ENCODE measurements at places on chromosomes 7 and 10.

- DNase-seq: no peak
These were observed 742.3 kb downstream of the TYW1 start for GRCh38 chr7:67738958-67739357.

DNA sequence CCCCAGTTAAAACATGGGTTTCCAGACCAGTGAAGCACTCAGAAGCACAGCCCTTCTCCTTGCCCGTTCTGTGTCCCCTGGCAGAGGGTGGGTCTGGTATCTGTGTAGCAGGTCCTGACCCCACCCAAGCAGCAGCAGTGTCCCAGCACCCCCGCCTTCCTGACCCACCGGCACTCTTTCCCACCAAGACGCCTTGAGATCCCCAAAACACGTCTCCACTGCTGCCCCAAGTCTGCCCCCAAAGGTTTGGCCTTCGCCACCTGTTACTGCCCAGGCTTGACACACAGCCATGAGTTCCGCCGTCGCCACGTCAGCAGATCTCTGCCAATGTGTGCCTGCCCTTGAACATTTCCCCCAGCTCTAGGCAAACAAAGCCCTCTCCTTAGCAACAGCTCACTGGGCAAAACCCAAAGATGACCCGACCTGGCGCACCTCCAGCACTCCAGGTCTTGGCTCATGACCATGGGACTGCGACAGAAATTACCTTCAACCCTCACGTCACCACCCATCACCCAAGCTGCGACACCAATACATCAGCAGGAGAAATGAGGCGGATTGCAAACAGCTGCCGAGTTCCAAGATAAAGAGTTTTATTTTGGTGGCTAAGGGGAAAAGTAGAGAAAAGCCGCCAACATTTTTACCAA is 75.6 kb downstream of the CTBP2 start:
- DNase-seq: no peak

DNA sequence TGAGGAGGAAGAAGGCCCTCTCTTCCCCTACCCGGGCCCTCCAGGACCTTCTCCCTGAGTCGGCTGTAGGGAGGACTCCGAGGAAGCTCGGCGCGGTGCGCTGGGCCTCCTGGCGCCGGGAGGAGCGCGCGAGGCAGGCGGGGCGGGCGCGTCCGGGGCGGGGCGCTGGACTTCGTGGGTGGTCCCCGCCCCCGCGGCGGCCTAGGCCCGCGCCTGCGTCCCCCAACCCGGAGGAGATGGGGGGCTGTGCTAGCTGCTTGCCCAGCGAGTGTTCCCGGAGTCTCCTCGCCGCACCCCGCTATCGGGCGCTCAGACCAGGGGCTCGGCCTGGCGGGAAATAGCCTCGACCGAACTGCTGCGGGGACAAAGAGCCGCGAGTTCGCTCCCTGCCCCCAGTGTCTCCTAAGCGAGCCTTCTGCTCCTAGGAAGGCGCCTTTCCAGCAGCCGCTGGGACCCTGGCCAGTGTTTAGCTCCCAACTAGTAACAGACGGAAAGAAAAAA is 19.2 kb upstream of the SMO start:
- no peak for DNase-seq

- no peak for DNase-seq
These were observed 149.2 kb downstream of the RAMP3 start for GRCh38 chr7:45306752-45307305.

DNA sequence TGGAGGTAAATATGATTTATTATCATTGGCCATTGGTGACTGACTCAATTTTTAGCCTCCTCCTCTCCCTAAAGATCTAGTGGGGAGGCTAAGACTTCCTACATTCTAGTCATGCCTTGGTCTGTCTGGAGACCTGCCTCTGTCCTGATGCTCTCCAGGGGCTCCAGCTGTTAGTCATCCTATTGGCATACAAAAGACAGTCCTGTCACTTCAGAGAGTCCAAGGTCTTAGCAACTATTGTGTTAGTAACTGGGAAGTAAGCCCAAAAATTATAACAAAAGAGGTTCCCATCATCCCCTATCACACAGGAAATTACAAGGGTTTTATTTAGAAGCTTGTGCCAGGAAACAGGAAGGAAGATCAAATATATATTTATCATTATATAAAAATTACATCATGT is 400.6 kb upstream of the VSTM2A start:
- DNase-seq: no peak

DNA sequence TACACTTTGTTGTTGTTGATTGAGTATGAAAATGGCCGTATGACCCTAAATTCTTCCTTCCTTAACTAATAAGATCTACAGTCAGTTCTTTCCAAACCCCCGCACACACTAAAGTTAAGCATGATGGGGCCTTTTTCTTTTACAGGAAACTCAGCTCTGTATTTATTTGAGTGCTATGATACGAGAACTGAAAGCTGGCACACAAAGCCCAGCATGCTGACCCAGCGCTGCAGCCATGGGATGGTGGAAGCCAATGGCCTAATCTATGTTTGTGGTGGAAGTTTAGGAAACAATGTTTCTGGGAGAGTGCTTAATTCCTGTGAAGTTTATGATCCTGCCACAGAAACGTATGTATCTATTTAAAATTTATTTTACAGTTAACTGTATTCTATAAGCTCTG is 14.2 kb upstream of the NUP42 start:
- no peak for DNase-seq

DNA sequence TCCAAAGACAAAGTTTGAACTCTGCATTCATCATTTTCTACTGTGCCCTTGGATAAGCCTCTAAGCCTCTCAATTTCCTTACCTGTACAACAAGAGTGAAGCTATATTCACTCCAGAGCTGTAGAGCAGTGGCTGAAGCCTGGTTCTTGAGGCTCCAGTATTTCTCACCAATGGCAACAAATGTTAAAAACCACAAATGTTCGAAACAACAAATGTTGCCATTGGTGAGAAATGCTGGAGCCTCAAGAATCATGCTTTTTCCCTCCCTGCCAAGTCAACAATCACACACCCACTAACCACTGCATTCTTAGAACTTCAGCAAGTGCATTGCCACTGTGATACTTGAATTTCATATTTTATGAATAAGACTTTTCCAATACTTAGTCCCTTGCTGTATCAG is 237.9 kb downstream of the TMEM26 start:
- no peak for DNase-seq

GRCh38 chr10:5913736-5914135 is 23.7 kb downstream of the FBH1 start:
- DNase-seq: no peak

- DNase-seq: no peak
These were observed 41.7 kb downstream of the OGDH start for GRCh38 chr7:44647981-44648714.

GRCh38 chr10:50384238-50384637 is 132.9 kb upstream of the ASAH2 start:
- DNase-seq: no peak

DNA sequence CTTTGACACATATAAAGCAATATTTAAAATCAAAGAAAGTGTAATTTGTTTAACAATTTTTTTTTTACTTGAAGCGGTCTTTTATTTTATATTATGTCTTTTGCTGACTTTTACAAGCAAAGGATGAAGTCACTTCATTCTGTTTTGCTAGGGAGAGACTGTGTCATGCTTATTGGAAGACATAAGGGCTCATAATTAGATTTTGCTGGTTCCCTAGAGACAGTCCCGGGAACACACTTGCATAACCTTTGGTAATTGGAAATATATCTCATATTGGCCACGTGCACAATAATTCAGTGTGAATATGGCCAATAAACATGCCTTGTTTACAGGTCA is 448 bp upstream of the NET1 start:
- DNase-seq: no peak

DNA sequence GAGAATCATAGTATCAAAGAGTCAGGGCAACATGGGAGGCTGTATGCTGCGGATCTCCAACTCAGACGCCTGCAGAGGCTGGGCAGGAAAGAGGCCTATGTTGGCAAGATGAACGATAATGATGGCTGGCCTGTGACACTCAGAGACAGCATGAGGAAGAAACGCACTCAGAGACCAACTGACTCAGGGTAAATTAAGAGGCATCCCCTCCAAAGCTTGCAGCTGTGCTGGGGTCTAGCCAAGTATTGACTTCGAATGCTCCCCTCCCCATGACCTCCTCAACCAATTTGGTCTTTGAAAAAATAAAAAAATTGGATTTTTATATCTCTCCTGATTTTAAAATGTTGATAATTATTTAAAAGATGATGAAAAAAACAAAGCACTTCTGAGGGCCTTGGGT is 718.9 kb downstream of the GRID1 start:
- DNase-seq: no peak

GRCh38 chr10:85318809-85319807 is 990.7 kb downstream of the CCSER2 start:
- DNase-seq: no peak

DNA sequence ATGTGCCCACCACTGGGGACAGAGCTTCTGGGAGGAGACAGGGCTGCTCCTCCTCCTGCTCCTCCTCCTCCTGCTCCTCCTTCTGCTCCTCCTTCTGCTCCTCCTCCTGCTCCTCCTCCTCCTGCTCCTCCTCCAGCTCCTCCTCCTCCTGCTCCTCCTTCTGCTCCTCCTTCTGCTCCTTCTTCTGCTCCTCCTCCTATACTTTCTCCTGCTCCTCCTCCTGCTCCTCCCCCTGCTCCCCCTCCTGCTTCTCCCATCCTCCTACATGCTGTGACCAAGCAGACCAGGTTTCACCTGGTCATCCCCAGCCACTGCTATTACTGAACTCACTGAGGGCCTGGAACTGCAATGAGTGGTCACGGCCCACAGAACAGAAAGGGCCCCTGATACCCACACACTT is 154.0 kb upstream of the PPP2R2D start:
- DNase-seq: no peak

DNA sequence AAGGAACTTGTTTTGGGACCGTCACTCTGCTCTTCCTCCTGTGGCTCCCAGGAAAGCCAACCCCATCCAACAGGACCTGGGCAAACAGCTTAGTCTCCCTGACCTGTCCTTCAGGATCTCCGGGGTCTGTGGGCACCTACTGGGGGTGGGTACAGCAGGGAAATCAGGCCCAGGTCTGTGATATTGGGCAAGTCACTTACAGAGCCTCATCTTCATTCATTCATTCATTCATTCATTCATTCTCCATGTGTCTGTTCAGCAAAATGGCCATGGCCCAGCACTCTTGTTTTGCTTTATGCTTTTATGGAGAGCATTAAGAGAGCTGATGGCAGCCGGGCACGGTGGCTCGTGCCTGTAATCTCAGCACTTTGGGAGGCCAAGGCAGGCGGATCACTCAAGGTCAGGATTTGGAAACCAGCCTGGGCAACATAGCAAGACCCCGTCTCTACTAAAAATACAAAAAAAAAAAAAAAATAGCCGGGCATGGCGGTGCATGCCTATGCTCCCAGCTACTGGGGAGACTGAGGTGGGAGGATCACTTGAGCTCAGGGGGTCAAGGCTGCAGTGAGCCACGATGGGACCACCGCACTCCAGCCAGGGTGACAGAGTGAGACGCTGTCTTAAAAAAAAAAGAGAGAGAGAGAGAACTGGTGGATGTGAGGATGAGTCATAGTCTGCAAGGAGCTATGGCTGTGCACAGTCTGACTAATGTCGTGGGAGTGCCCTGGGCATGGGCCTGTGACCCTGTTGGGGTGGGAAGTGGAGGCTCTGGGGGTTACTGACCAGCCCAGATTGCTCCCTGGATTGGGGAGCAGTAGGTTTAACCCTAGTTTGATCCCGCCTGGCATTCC is 54.3 kb downstream of the CLIP2 start:
- no peak for DNase-seq

DNA sequence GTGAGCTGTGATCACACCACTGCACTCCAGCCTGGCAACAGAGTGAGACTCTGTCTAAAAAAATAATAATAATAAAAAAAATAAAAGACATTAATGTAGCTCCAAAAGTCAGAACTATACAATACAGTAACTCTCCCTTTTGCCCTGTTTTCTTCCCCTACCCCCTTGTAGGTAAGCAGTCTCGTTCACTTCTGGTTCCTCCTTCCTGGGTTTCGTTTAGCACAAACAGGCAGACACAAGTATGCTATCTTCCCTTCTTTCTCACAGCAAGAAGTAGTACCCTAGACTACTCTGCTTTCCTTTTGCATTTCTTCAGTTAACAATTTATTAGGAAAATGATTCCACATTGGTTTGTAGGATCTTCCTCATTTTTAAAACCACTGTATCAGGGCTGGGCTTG is 33.1 kb downstream of the PDSS1 start:
- DNase-seq: no peak

DNA sequence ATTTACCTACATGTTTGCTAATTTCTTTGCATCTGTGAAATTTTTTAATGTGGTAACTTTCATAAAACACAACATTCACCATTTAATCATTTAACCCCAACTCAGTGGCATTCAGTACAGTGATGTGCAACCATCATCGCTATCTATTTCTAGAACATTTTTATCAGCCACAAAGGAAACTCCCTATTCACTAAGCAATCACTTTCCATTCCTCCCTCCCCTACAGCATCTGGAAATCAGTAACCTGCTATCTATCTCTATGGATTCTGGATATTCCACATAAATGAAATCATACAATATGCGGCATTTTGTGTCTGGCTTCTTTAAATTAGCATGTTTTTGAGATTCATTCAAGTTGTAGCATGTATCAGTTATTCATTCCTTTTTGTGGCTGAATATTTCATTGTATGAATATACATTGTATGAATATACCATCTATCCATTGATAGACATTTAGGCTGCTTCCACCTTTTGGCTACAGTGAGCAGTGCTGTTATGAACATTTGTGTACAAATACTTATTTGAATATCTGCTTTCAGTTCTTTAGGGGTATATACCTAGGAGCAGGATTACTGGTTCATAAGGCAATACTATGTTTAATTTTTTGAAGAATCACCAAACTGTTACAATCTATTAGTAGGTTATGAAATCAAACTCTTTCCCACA is 19.4 kb upstream of the BPGM start:
- DNase-seq: no peak

GRCh38 chr10:25815999-25816768 is 117.8 kb upstream of the MYO3A start:
- no peak for DNase-seq

DNA sequence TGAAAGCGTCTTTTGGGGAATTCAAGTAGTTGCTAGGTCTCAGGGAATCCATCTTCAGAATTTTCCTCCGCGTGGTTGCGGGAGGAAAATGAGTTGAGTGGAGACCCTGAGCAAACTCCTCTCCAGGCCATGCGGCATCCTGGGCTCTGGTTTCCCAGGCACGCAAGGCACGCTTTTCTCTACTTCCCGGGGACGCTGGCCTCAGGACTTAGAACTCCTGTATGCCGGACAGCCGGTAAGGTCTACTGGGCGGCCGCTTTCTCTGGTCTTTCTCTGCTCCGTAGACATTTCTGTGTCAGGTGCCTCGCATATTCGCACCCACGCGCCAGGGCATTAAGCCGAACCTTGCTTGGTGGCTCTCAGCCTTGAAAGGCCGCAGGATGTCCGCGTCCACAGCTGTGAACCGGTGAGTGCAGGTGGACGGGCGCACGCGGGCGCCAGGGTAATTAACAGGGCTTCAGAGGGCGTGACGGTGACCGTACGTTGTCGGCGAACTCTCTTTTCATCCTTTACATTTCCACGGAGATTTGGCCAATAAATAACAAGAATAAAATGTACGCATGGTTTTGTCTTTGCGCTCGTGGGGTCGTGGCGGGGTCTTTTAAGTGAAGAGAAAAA is 992 bp upstream of the RBM20 start:
- DNase-seq: no peak

GRCh38 chr10:57992321-57993077 is 275.2 kb downstream of the IPMK start:
- DNase-seq: no peak

Measured in stimulated activated CD4-positive, alpha-beta T cell treated with anti-CD3 and anti-CD28 coated beads, Interleukin-1b, Interleukin-23, amount 100 ng/mL, for 1 hour (primary cell).